ENCODE measurements at places on chromosomes 5 and 9.
A peak's percentile ranks its signal among the peaks of the same experiment; 100 is the strongest.

DNA sequence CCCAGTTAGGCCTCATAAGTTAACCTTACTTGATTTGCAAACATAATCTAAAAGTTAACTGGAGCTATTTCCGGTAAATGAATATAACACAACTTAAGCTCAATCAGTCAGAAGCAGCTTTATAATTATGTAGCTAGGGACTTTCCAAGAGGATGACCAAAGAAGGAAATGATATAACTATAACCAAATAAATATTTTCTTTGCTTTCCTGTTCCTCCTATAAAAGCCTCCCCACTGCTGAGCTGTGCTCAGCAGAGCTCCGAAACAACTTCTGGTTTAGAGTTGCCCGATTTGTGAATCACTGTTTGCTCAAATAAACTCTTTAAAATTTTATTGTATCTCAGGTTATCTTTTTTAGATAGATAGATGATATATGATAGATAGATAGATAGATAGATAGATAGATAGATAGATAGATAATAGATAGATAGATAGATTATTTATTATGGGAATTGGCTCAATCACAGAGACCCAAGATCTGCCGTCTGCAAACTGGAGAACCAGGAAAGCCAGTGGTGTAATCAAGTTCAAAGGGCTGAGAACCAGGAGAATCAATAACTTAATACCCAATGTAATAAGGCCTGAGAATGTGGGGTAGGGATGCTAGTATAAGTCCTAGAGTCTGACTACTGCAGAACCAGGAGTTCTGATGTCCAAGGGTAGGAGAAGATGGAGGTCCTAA, 19.3 kb upstream of the TMEM161B start:
- DNase-seq: no peak

DNA sequence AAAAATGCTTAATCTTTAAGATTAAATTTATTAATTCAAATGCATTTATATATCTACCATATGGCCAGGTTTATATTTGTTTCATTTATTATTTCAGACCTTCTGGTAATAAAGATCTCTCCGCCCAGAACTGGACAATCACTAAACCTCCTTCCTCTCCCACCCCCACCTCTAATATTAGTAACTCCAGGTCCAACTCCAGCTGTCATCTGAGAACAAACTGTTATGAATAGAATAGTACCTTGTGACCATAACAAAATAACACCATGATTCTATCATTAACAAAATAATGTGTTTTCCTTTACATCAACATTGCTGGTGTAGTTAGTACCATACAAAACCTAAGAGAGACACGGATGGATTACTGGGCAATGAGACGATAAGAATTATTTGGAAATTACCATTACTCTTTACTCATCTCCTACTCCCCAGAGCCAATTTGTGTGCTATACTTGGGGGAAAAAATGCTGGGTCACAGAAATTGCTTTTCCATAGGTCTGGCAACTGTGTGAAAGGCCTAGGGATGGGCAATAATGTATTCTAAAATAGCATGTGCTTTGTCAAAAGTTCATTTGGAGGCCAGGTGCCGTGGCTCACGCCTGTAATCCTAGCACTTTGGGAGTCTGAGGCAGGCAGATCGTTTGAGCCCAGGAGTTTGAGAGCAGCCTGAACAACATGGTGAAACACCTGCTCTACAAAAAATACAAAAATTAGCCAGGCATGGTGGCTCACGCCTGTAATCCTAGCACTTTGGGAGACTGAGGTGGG, 186.1 kb downstream of the ENC1 start:
- DNase-seq: no peak

DNA sequence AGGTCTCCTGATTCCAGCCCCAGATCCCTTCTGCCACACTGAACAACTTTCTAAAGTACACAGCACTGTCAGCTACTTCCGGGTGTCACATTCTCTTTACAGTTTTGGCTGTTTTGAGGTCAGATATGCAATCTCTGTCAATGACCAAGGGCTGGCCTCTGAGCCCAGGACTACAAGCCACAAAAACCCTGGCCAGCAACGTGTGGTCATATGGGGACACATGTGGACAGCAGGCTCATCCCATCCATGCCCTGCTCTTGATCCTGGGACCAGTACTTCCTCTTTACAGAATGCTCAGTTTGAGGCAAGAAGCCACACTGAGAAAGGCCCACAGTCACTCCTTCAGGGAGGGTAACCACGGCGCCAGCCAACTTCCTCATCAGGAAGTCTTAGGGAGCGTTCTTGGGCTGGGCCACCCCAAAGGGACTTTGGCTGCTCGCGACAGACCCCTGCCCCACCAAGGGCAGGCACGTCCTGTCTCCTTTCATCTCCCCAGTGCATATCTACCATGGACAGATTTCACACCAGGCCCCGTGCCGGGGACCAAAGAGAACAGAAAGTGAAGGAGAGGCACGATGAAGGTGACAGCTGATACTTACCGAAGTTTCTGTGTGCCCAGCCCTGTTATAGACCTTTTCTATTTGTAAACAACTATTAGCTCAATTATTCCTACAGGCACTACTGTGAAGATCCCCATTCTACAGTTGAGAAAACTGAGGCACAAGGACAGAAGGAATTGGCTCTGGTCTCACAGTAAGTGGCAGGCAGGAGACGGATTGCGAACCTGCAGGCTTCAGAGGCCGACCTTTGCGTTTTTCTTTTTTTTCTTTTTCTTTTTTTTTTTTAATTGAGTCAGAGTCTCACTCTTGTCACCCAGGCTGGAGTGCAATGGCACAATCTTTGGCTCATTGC, 37.3 kb downstream of the STK10 start:
- DNase-seq: peak; percentile 38

DNA sequence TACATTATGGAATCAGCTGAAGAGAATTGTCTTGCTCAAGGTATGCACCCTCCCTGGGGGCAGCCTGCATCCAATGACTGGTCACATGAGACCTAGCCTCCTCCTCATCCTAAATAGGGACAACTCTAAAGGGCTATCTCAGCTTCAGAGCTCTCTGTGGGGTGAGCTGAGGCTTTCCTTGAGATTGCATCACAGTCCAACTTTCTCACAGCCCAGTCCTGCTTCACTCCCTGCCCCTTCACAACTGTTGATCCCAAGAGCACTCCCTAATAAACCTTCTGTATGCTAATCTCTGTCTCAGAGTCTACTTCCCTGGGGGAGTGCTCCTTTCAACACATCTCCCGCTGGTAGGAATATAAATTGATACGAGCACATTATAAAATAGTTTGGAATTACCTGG, 44.1 kb upstream of the ERBIN start:
- DNase-seq: no peak

- DNase-seq: no peak
Observed at GRCh38 chr9:136852664-136853595, 784 bp downstream of the MAMDC4 start.
